T-helper 17 cell (primary cell): ENCODE measurements at places on chromosomes 4 and X.

GRCh38 chrX:32141841-32142240, 1069.5 kb downstream of the DMD start:
- DNase-seq = no peak

GRCh38 chr4:162871990-162872389, 294.7 kb downstream of the NAF1 start:
- no peak for DNase-seq

- DNase-seq = no peak
Measured at GRCh38 chr4:149343614-149344013, 472.0 kb downstream of the IQCM start.

GRCh38 chr4:3009422-3009821, 46.1 kb downstream of the GRK4 start:
- DNase-seq = no peak

DNA sequence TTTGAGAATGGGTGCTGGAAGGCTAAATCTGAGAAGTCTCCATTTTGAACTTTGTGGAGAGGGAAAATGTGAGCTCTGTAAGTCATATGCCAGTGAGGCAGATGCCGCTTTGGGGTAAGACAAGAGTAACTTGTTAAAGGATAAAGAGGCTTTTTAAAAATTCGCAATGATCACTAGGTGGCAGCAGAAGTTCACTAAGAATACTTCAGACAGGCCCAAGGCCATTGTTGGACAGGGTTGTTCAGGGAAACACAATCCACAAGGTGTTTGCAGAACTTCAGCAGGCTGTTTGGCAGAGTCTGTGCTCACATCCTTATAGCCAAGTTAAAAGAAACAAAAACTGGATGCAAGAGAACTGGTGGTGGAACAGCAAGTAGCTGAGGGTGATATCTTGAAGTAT, 13.7 kb upstream of the PIGA start:
- no peak for DNase-seq

DNA sequence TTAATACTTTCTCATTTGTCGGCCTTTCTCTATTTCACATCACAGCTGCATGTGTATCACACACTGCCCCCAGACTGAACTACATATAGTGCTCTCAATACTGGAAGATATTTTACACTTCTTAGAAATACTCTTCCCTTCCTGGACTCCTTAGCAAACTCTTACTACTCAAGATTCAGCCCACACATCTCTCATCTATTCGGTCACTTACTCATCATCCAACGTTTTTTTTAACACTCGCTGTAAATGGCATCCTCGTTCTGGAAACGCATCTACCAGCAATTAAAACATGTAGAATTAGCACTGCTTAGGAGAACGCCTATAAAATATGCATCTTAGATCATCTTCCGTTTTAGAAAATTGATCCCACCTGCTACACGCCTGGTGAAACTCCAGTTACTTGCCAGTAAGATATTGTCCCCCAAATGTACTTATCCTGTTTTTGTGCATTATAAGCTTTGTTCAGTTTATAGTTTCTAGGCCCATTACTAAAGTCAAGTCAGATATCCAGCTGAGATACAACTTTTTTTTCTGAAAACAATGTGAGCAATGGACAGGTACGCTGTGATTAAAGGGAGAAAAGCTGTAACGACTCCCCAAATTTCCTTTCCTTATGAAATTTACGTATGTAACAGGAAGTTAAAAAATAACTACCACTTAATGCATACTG, 1.0 kb downstream of the LRP2BP start:
- no peak for DNase-seq

DNA sequence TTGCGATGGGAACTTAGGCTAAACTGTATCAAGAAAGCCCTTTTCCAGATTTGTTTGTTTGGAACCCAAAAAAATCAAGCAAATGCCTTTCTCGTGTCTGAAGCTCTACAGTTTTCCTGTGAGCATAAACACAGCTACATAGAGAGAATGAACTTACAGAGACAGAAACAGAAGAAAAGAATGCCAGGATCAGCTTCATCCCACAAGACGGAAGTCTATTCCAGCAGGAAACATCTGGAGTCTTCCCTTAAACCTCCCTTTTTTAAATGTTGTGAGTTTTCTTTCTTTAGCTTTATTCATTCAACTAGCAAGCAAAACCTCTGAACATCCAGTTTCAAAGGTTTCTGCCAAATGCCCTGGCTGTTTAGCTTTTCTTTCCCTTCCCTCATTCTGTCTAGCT, 32.6 kb upstream of the ZFP42 start:
- DNase-seq = no peak

DNA sequence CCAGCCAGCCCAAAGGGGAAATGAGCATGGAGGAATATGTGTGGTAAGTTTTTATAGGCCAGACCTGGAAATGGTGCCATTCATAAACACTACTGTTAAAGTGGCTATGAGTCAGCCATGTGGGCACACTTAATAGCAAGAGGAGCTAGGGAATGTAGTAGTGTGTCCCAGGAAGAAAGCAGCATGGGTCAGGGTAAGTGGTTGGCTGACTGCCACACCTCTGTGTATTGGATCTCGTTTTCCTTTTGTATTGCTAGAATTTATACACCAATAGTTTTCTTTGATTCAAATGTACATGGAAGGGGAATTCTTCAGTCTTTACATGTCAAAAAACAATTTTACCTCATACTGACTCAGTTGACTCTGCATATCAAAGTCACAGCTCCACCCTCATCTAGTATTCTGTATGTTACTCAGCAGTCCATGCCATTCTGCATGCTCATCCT, 22.9 kb upstream of the SGMS2 start:
- DNase-seq = no peak

DNA sequence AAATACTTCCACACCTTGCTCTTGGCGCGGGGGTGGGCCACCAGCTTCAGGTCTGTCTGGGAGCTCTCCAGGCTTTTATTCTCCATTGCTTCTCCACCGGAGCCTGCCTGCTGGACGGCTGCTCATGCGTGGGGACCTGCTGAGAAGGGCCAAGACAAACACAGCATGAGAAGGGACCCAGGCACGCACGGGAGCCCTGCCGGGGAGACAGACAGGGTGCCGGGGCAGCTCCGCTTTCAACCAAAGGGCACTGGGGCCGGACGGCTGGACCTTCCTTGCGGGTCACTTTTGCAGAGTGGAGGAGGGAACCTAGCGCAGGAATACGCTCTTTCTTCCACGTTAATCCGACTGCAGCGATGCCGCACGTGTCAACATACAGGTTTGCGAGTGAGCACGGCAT, 10.1 kb downstream of the DHRSX start:
- no peak for DNase-seq

GRCh38 chrX:150856101-150856500, 42.4 kb downstream of the CD99L2 start:
- DNase-seq = no peak

GRCh38 chr4:47784222-47784621, 53.6 kb downstream of the CORIN start:
- no peak for DNase-seq

GRCh38 chrX:108148524-108148923, 56.9 kb downstream of the ATG4A start:
- DNase-seq = no peak

GRCh38 chr4:18022572-18023050, 1.1 kb upstream of the LCORL start:
- no peak for DNase-seq

- DNase-seq = no peak
Measured at GRCh38 chr4:73916172-73916925, 47.2 kb downstream of the CXCL1 start.

GRCh38 chrX:153019166-153019565, 25.2 kb upstream of the PNMA5 start:
- no peak for DNase-seq

GRCh38 chr4:478373-478772, 20.6 kb downstream of the ZNF721 start:
- DNase-seq = no peak

DNA sequence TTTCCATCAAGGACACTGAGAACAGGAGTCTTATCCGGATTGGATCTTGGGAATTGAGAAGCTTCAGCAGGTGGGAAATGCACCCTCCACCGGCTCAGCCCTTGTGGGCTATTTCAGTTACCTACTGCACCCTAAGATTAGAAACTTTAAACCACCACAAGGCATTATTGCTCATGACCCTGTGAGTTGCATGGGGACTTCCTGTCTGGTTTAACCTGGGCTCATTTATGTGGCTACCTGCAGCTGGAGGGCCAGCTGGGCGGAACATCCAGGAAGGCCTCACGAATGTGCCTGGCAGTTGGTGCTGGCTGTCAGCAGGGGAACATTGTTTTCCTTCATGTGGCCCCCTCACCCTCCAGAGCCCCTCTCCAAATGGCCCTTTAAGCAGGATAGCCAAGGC, 164.1 kb downstream of the DEFB131A start:
- DNase-seq = no peak

DNA sequence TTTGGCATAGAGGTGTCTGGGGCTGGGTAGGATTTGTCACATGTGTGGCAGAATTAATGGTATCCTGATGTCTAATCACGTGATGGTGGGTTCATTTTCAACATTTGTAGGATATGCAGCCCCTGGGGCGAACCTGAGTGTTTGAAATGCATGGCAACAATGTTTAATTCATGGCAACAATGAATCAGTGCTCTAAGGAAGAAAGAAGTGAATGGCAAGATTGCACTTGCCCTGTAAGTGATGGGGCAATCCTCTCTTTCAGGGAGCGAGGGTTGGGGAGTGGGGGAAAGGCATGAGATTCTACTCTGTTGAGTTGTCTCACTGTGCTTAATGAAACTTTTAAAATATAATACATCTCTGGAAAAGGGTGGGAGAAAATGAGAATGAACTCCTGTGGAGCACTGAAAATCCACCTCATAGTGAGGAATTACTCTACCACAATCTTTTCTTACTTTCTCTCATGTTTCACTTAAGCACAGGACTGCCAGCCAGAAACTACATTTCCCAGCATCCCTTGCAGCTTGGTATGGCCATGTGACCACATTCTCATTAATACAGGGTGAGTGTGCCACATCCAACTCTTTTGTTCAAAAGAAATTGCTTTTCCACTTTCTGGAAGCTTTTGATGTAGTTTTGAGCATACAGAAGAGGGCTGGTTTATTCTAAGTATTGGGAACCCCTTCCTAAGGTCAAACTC, 64.0 kb upstream of the PGM2 start:
- no peak for DNase-seq

GRCh38 chr4:53346920-53347852, 18.7 kb downstream of the SCFD2 start:
- no peak for DNase-seq

DNA sequence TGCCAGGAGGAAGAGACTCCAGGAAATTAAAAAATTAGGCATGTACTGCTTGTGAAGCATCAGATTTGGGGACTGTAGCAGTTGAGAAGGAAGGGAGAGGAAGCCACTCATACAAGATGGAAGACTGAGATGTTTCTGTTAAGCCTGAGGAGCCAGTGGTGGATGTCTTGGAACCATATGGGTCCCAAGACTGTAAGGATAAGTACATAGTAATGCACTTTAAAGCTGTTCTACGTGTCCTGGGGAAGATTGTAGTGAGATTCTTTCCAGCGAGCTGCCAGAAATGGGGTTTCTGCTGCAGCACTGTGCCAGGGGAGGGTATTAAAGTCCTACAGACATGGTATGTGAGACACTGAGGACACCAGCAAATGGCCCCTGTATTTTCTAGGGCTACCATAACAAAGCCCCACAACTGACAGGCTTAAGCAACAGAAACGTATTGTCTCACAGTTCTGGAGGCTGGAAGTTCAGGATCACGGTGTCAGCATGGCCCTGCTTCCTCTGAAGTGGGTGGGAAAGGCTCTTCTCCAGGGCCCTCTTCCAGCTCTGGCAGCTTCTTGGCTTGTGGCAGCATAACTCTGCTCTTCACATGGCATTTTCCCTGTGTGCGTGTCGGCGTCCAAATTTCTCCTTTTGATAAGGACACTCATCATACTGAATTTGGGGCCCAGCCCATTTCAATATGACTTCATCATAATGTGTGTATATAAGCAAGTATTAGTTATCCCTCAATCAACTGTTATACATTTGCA, 304.4 kb downstream of the EVC2 start:
- DNase-seq = no peak
